CD4-positive, alpha-beta T cell treated with Interleukin-1 beta for 1 hour (primary cell): ENCODE measurements at places on chromosomes 11 and 22.

- no peak for DNase-seq
Observed at GRCh38 chr22:49091917-49092545, 735.6 kb downstream of the BRD1 start.

GRCh38 chr22:48372390-48372789 lies 1455.3 kb downstream of the BRD1 start:
- DNase-seq, result no peak

GRCh38 chr11:112211536-112211935 lies 14.7 kb upstream of the PTS start:
- no peak for DNase-seq

- no peak for DNase-seq
Observed at GRCh38 chr22:43441216-43441615, 29.4 kb downstream of the MPPED1 start.

DNA sequence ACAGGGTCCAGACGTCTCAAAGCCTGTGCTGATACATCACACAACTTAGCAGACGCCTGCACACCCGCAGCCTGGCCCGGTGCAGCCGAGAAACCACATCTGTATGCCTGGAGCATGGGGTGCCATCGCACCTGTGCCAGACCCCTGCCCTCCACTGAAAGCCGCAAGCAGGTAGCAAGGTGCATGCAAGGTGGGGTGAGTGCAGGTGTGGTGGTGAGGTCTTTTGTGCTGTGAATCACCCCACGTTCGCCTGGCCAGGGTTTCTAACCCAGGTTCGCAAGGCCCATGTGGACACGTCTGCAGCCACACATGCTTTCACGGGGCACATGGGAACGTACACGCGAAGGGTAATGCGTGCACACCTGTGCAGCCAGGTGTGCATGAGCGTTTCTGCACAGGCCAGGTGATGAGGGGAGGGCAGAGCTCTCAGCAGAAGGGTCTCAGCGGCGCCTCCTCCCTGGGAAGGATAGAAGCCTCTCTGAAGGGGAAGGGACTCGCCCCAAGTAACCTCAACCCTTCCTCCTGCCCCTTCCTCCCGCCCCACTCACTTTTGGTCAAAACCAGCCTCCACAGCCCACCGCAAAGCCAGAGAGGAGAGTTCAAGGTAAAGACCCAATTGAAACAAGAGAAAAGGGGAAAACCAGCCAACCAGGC lies 19.5 kb downstream of the CBX7 start:
- DNase-seq, result no peak

DNA sequence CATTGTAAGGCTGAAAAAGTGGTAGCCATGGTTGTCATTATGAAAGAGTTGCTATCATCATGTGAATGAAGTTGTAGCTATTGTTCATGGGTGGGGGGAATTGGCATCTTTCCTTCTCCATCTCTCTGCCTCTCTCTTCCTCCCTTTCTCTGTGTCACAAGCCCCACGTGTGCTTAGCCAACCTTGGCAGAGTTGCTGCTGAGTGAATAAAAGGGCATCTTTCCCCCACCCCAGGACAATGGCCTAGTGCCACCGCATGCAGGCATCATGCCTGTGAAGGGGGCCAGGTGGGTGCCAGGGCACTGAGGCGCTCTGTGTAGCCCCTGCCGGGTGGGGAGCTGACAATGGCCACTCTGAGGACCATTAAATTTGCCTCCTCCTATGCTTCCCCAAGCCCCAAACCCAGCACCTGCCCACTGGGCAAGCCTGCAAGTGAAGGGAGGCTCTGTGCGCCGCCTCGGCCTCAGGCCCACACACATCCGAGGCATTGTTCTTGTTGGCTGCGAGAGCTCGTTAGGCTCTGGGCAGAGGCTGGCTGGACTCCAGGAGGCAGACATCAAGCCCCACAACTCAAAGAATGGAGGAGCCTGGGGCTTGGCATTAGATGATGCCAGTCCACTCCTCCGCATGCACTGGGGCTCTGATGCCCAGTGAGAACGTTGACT lies 103.9 kb downstream of the SEZ6L start:
- DNase-seq, result no peak

GRCh38 chr11:10478574-10479550 lies 23.8 kb downstream of the AMPD3 start:
- no peak for DNase-seq

- DNase-seq, result no peak
Observed at GRCh38 chr11:78082146-78082545, 2.5 kb upstream of the NDUFC2 start.

- peak; percentile 34 for DNase-seq
Observed at GRCh38 chr11:108854346-108854745, 189.5 kb downstream of the DDX10 start.

- DNase-seq, result no peak
Observed at GRCh38 chr11:2272946-2273280, 2.5 kb upstream of the ASCL2 start.

GRCh38 chr11:908273-908672 lies 2.3 kb downstream of the CHID1 start:
- DNase-seq, result no peak

GRCh38 chr22:45932071-45932470 lies 44.9 kb downstream of the WNT7B start:
- DNase-seq, result no peak

DNA sequence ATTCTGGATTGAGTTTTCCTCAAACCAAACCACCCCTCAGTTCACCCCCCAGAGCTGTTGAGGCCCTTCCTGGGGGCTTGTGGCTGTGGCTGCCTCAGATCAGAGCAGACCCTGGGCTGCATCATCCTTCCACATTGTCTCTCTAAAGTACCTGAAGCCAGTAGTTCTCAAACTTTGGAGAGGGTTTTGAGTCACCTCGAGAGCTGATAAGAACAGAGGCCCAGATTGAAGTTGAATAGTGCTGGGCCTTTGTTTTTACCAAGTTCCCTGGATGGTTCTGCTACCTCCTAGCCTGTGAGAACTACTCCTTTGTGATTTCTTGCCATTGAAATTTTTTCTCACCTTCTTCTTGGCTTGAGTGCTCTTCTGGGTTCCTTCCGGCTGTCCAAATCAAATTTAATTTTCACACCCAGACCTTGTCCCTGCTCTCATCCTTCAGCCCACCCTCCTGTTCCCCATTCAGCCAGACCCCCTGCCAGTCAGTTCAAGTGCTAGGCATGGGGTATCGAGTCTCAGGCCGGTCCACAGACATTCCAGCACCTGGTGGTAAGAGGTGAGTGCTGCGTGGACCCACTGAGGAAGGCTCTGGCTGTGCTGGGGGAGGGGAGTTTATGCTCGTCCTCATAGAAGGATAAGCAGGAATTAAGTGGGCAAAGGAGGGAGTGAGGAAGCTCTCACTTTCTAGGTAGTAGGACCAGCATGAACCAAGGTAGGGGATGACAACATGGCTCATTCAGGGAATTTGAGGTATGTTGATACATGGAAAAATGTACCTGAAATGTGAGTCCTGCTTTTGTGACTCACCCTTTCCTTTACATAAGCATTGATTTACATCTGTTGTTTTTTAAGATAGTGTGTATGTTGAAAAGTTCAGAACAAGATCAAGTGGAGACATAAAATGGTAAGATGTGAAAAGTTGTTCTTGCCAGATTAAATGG lies 116.5 kb downstream of the PTPRJ start:
- no peak for DNase-seq

GRCh38 chr22:22827187-22827939 lies 60.3 kb upstream of the IGLL5 start:
- DNase-seq, result no peak

- no peak for DNase-seq
Observed at GRCh38 chr22:44970291-44970690, 39.5 kb downstream of the PHF21B start.

GRCh38 chr11:11587122-11587521 lies 34.7 kb downstream of the GALNT18 start:
- no peak for DNase-seq

GRCh38 chr22:33920927-33921524 lies 750 bp upstream of the LARGE1 start:
- peak; percentile 92 for DNase-seq

DNA sequence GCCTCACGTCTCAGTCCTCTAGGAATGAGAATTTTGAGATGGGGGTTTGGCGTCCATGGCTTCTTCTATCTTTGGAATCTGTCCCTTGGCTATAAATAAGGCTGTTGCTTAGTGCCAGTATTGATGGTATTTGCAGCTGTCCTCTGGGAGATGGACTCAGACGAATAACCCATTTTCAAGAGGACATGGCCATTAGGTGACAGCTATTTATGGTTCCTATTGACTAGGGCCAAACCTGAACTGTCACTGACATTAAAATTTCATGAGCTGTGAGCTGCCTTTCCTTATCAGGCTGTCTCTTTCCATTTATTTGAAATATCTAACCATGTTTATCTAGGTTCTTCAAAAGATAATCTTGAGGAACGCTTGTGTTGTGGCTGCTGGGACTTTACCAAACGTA lies 92.7 kb downstream of the NAV2 start:
- no peak for DNase-seq
